ENCODE measurements at places on chromosomes 16 and 17. TPM values are rescaled to one million over a fixed set of nuclear protein-coding genes. Genes with fewer than 3 reads are reported as not detected.

The ALDH3A1 gene
- total RNA-seq = 0.69 TPM

The AATF gene
- 36.2 TPM for total RNA-seq

The KRTAP4-3 gene
- total RNA-seq = not detected

The NACA2 gene
- total RNA-seq = not detected

The MMP28 gene
- total RNA-seq = 0.34 TPM

The PIGS gene
- 75.2 TPM for total RNA-seq

The MYH2 gene
- total RNA-seq = not detected

The SLC12A3 gene
- total RNA-seq = not detected

The PYY gene
- total RNA-seq = not detected

The AURKB gene
- total RNA-seq = 37.4 TPM

The GFER gene
- total RNA-seq = 22.8 TPM

DNA sequence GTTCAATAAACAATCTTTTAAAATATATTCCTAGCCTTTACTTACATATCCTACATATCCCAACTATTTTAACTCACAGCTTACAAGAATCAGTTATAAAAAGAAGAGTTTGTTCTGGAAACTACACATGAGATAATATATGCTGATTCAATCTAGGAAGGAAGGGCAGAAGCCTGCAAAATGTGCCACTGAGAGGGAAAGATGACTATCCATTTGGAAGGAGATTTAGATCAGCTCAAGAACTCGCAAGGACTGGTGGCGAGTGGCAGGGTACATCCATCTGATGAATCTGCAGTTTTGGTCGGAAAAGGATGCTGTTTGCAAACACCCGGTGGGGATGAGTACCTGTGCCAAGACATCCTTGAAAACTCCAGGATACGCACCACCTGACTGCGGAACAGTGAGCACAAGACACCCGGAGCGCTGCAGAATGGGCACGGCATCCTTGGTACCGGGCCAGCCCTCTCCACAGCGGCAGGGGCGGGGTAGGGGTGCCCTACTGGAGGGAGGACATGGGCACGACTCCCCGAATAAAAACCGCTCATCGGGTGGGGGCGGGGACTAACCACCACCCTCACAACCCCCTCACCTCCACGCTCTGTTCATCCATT is 723 bp downstream of the TRIM37 start:
- DNase-seq = peak; percentile 60

GRCh38 chr16:89584768-89585549 is 9.4 kb downstream of the CPNE7 start:
- no peak for DNase-seq

DNA sequence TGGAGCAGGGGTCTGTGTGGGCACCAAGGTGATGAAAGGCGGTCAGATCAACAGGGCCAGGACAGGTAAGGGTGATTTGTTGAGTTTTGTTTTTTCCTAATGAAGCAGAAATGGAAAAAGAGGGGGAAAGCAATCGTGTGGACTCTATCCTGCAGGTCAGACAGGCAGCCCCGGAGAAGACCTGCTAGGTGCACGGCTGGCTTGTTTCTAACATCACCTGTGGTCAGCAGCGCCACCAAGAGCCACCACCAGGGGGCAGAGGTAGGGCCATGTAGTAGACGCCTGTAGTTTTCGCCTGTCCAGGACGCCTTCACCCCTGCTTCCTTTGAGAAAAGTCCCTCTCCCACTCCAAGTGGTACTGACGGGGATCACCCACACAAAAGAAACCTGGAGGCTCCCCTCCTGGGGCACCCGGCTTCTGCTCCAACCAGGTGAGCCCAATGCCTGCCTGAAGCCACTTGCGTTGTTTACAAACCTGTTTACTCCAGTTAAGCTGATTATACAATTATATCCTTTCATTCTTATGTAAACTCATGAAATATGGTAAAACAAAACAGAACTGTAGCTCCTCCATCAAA is 54.2 kb upstream of the SEC14L1 start:
- peak; percentile 90 for DNase-seq

DNA sequence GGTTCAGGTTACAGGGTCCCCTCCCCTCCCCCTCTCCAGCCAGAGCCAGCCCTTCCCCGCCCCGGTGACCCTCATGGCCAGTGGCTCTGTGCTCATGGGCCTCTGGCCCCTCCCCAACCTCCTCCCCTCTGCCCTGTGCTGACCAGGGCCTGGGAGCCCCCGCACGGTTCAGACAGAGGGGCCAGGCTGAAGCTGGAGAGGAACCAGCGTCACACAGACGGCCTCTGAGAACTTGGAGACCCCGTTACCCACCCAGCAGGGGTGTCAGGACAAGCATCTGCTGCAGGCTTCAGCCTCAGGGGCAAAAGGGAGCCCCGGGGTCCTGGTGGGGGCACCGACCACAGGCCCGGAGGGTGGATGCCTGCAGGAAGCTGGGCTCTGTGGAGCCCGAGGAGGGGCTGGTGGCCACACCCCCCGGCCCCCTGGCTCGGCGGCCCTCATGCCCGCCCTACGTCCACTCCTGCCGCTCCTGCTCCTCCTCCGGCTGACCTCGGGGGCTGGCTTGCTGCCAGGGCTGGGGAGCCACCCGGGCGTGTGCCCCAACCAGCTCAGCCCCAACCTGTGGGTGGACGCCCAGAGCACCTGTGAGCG is at the start of gene WFIKKN1:
TSS of gene WFIKKN1 (plus strand) at position 171 of the 591 bp plus-strand sequence. CDS start at position 440, 269 bp downstream.
- no peak for DNase-seq

- no peak for DNase-seq
Measured at GRCh38 chr17:14935139-14935841, 329.8 kb downstream of the PMP22 start.

DNA sequence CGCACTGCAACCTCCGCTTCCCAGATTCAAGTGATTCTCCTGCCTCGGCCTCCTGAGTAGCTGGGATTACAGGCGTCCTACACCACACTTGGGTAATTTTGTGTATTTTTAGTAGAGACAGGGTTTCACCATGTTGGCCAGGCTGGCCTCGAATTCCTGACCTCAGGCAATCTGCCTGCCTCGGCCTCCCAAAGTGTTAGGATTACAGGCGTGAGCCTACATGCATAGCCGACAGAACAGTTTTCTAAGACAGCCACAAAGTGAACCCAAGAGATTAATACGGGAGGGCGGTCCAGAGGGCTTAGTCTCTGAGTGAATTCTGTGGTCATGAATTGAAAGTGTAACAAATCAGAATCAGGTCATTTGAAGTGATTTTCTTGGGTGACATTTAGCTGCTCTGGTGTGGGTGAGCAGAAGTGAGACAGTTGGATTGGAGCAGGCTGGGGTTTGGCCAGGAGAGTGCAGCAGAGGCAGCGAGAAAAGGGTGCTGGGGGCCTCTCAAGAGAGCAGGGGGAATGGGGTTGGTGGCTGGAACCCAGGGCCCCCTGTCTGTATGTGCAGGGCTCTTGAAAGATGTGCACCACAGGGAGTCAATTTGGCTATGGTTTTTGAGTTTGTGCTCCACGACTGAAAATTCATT is 231.4 kb upstream of the WSCD1 start:
- no peak for DNase-seq

- DNase-seq = peak; percentile 72
Measured at GRCh38 chr16:58499615-58500351, at the start of gene NDRG4. NDRG4 (plus strand) TSS chr16:58500143; CDS start chr16:58500249, 106 bp downstream.

DNA sequence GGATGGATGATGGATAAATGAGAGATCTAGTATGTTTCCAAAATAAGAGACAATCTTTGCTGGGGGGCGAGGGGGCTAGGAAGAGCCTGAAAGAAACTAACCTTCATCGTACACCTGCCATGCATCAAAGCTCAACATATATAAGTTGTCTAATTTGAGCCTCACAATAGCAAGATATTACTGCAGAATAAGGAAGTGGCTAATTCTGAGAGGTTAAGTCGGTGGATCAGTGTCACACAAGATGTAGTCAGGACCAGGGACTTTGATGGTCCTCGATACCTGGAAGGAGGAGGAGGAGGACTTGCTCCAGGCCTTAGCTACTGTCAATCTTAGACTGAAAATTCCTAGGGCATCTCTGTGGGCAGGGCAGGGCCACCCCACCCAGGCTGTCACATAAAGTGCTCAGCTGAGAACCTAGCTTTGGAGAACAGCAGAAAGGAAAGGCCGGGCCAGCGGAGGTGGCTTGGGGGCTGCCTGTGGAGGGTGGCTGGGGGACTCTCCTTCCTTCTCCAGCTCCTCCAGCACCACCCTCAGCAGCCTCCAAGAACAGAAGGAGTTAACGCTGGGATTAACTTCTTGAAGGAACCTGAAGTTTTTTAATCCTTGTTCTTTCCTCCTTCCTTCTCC is 460 bp upstream of the SLC13A2 start:
- DNase-seq = no peak

Measured in mesothelial cell of epicardium (in vitro differentiated cells).